Forelimb muscle (tissue), 1 donor: ENCODE measurements at places on chromosomes 1 and 21. TPM values are rescaled to one million over a fixed set of nuclear protein-coding genes. Genes with fewer than 3 reads are reported as not detected.

GRCh38 chr1:33098371-33098770, 17.4 kb downstream of the AZIN2 start:
- DNase-seq: no peak

GRCh38 chr1:165816157-165816556, 11.3 kb upstream of the UCK2 start:
- no peak for DNase-seq

DNA sequence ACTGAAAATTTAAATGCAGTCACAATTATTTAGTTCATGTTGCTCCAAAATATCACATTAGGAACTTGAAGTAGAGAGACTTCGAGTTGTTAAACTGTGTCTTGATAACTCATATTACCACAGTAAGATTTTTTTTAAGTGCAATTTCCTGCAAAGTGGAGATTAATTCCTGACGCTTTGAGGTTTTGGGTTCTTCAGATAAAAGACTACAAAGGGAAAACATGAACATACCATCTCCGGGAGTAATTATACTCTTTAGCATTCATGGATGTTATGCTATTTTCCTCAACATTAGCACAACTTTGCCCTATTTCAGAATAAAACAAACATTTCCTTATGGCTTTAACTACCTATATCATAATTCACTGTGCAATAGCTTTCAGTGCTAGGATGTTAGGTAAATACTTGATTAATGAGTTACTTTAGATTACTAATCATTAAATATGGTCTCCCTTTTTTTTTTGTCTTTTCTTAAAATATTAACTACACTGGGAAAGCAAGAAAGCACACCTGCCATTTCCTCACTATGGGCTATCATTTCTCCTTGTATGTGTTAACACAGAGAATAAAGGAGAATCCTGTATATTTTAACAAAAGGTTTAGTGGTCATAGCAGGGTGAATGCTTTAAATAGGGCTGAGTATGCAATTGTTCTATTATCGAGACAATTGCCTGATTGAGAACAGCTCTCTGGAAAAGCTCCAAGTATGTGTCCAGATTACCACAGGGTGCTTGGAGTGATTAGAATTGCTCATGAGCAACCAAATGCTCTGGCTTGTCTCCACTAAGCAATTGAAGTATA, 252.5 kb upstream of the C1orf105 start:
- DNase-seq: no peak

DNA sequence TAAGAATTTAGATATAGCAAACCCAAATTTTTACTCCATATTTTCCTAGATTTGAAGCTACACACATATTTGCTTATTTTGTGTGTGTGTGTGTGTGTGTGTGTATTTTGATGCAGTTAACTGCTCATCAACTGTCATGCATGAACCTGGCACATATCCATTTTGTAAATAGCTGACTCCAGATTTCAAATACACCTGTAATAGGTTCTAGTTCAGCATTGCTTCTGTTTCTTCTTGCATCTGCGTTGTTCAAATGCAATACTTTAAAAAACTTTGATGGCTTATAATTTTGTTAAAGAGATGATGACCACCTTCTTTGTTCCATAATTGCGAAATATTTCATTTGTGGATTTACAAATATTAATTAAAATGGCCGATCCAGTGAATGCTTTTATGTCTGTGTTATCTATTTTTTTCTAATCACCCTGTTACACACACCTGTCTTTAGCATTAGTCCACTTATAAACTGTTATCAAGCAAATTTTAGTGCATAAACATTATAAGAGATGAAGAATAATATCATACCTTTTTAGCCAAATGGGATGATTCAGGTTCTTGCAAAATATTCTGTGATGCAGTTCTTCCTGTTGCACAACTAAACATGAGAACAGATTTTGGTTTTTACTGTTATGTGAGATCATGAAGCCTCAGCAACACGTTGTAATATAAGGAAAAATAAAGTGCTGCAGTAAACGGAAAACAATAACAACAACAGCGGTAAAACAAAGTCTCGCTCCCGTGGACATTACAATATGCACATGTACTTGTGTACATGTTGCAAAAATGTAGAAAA, 12.7 kb upstream of the S100A11 start:
- DNase-seq: no peak

- no peak for DNase-seq
These were observed 155.7 kb downstream of the PTPRC start for GRCh38 chr1:198794498-198794897.

- DNase-seq: no peak
These were observed 136.2 kb upstream of the ZBTB40 start for GRCh38 chr1:22315315-22316078.

DNA sequence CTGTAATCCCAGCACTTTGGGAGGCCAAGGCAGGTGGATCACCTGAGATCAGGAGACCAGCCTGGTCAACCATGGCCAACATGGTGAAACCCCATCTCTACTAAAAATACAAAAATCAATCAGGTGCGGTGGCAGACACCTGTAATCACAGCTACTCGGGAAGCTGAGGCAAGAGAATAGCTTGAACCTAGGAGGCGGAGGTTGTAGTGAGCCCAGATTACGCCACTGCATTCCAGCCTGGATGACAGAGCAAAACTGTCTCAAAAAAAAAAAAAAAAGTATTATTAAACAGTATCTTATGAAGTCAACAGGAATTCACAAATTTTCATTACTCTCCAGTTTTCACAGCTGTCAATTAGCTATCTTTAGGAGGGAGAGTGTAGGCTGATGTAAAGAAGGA, 3.8 kb downstream of the ACBD6 start:
- DNase-seq: no peak

DNA sequence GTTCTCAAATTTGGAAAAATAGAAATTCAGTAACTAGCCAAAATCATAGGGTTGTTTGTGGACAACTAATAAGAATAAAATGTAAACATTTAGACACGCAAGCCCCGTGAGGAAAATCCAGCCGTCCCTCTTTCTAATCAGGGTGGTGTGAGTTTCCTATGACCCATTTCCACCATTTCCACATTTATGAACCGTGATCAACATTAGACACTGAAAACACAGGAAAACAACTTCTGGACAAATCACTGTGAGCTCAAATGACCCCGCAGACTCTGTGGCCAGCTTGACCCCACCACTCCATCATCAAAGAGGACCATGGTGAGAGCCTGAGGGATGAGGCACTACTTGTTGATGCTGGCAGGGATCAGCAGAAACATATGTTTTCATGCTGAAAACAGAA, 101.0 kb downstream of the SIM2 start:
- DNase-seq: no peak

DNA sequence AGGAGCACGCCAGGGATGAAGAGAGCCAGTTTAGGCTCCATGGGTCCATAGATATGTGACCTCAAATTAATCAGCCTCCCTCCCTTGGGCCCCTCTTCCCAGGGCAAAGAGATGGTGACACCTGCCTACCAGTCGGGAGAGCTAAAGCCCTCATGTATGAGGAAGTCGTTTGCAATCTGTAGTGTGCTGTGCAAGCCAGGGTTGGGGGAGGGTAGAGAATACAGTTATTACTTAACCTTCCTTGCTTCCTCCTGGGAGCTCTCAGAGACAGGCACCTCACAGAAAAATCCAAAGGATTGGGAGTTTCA, 4.0 kb downstream of the PGLYRP4 start:
- no peak for DNase-seq

- DNase-seq: no peak
These were observed 4.4 kb upstream of the EFHD2 start for GRCh38 chr1:15405106-15405850.

DNA sequence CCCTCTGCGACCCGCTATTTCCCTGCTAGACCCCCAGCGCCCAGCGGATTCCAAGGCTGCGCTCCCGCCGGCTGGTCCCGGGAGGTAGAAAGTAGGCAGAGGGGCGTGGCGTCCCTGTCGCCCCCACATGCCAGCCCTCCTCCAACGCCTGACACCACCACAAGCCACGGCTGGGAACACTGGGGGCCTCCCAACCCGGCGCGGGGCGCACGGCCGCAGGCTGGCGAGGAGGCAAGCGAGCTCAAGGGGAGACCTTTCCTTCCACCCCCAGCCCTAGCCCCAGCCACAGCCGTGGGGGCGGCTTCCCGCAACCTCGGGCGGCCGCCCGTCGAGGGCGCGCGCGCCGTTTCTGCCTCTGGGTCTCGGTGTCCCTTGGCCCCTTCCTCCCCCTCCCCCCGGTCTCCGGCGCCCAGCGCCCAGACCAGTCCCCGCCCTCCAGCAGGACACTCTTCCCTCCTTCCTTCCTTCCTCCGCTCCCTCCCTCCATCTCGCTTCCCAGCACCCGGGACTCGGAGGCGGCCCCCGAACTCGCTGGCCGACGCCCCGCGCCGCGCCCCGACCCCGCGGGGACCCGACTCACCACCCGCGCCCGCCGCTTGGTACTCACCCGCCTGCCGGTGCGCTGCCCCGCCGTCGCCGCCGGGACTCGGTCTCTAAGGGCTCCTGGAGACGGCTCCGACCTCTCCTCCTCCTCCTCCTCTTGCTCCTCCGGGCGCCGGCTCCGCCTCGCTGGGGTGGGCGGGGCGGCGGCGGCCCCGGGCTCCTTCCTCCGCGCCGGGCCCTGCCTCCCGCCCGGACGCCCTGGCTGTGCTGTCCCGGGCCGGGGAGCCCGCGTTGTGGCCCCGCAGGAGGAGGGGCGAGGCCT, at the start of gene GNG12:
GNG12 (minus strand) TSS at position 731 of the 865 bp plus-strand sequence. CDS start 125,781 bp downstream, outside the sequence.
- DNase-seq: no peak

DNA sequence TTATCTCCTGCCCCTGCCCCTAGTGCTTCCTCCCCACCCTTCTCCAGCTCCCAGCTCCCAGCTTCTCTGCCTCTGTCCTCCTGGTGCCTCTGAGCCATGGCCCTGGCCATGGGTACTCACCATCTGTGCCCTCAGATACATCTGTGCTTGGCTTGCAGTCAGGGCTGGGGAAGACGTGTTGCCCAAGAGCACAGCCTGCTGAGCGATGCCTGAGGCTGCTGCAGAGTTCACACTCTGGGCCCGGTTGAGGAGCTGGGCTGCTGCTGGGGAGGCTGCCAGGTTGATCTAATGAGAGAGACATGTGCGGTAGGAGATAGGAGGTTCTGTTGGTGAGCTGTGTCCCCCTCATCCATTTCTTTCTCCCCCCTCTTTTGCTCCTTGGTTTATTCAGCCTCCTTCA, 49.4 kb upstream of the A3GALT2 start:
- no peak for DNase-seq

- DNase-seq: no peak
These were observed 56.4 kb downstream of the EDN2 start for GRCh38 chr1:41427916-41428737.

- no peak for DNase-seq
These were observed 19.2 kb upstream of the VASH2 start for GRCh38 chr1:212930986-212931678.

DNA sequence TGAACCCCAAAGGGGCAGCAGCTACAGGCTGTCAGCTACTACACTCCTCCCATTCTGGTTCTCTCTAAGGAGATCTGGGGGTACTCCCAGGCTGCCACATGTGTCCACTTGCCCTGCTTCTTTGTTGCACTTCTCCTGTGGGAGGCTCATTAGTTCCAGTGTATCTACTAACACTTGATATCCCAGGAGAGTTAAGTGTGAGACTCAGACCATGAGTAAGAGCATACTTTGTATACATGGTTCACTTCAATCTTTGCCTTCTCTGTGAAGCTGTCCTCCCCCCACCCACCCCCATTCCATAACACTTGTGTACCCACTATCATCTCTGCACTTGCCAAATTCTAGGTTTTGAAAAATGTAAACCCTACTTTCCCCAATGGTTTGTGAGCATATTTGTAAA, 34.9 kb upstream of the GADD45A start:
- no peak for DNase-seq

DNA sequence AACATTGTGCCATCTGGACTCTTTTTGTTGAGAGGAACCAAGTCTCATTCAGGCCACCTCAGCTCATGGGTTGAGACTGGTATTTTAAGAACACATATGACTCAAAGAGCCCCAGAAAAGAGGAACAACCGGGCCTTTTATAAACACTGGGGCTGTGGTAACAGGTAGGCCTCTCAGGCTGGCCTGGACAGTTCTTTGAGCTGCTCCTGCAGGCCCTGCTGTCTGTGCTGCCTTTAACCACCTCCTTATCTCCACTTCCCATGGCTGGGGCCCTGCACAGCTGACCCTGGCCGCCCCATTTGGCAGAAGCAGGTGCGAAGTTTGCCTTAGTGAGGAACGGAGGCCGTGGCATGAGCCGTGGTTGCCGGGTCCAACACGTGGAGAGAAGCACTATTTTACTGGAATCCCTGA, 163.3 kb downstream of the RHOU start:
- DNase-seq: no peak

DNA sequence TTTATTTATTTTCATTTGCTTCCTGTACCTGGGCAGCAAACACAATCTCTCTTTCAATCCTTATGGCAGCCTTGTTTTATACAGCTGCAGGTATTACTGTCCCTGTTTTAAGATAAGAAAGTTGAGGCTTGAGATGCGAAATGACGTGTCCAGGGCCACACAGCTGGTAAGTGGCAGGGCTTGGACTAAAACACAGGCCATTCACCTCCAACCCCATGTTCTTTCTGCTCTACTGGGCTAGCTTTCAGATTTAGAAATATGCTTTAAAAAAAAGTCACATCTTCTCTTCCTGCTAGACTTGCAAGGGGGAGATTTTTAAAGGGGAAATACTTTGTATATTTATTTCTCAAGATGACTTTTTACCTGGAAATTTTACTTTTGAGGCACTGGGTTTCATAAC, 62.8 kb downstream of the CNST start:
- DNase-seq: no peak

GRCh38 chr1:74578101-74578500, 65.7 kb upstream of the LRRC53 start:
- no peak for DNase-seq

DNA sequence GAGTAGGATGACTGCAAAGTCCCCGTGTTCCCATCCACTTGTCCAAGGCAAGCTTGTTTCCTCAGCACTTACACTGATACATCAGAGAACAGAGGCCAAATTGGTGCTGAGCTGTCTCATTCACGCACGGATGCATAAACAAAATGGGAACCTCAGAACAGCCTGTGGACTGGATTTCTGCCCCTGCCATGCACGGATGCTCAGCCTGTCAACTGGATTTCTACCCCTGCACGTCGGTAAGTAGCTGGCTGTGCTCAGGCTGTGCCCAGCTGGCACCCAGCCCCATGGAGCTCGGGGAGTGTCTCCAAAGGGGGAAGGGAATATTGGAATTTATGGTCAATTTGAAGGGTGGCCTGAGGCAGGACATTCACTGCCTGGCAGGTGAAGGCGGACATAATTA, 40.8 kb upstream of the TMPRSS2 start:
- no peak for DNase-seq

DNA sequence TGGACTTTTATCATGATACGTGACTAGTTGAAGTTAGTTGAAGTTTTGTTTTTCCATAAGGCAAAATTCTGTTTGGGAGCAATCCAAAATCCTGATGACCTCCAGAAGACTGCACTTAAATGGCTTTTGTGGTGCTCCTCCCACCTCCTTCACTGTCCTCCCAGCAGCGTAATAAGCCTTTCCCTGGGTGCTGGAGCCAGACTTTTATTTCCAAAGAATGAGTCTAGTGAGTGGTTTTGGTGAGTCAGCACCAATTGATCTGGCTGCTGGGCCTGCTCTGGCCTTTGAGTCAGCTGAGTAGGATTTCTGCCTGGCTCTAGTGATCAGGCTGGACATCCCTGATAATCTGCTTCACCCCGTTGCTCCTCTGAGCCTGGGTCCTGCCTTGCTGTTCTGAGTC, 21.7 kb upstream of the KCND3 start:
- no peak for DNase-seq

- no peak for DNase-seq
These were observed 871 bp downstream of the SLFNL1 start for GRCh38 chr1:41020654-41021053.

AKT3 gene
- polyA plus RNA-seq: 17.5 TPM

EPHB2 gene
- 15.7 TPM for polyA plus RNA-seq

ADGRL2 gene
- polyA plus RNA-seq: 62.7 TPM

KRTAP10-4 gene
- not detected for polyA plus RNA-seq

SLC44A5 gene
- polyA plus RNA-seq: 0.30 TPM

TRIM45 gene
- 24.6 TPM for polyA plus RNA-seq

PTGER3 gene
- 0.90 TPM for polyA plus RNA-seq

FCN3 gene
- polyA plus RNA-seq: 0.32 TPM

PUSL1 gene
- polyA plus RNA-seq: 5.9 TPM

TTC39A gene
- polyA plus RNA-seq: 3.9 TPM
